Activated CD4-positive, alpha-beta T cell treated with anti-CD3 and anti-CD28 coated beads, Interleukin-2, amount 50 U/mL, for 24 hours (primary cell): ENCODE measurements at places on chromosomes 13 and 19.

GRCh38 chr13:52686376-52686775, 33.7 kb downstream of the SUGT1 start:
- DNase-seq: no peak

DNA sequence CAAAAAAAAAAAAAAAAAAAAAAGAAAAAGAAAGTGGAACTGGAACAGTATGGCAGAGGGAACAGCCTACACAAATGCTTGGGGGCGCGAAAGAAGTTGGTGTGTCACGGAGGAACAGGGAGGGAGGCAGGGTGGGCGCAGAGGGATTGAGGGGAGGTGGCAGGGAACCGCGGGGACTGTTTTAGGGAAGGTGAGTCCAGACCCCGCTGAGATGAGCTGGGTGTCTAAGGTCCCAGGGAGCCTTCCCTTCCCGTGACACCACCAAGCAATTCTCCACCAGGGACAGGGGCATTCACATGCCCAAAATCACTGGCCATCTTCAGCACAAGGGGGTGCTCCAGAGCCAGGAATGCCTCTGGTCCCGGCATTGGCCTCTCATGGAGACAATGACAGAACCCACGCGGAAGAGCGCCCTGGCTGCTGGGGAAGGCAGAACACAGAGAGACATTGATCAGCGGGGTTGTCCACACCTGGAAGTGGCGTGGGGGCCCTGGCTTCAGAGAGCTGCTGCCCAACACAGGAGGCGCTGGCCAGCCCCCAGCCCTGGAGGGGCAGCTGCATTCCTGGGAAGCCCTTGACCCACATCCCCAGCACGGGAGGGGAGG, 6.9 kb downstream of the PEAK3 start:
- no peak for DNase-seq

DNA sequence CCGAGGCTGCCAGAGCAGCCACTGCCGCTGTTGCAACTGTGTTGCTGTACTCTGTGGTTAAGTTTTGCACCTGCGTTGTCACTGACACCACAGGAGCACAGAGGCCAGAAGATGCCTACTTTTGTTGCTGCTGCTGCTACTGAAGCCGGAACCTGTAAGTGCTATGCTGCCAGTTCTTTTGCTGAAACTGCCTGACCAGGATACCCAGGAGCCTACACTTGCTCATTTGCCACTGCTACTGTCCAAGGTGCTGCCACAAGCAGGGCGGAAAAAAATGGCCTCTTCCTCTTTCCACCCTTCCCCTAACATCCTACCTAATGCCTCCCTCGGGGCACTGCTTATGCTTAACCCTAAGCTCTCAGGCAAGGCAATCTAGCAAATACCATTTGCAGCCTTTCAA, 29.0 kb upstream of the NBEA start:
- DNase-seq: no peak

GRCh38 chr19:35090506-35091214, 25.0 kb upstream of the FXYD3 start:
- peak; percentile 24 for DNase-seq

- DNase-seq: no peak
Measured at GRCh38 chr19:30118760-30119159, 176.7 kb downstream of the URI1 start.

DNA sequence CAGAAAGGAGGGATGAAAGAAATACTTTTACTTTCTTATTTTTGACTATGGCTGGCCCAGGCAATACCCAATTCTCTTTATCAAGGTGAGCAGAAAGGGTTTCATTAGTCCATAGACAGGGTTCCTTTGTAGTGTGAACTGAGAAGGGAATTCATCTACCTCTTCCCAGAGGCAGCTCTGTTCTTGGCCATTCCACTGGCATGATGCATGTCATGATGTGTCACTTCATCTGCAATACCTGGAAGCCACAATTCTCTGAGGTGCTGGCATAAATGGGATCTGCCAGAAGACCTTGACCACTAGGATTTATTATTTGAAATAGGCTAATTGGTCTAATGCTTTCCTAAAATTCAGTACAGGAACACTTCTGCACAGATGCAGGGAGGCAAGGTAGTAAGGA, 542.8 kb downstream of the RFC3 start:
- DNase-seq: no peak

- DNase-seq: no peak
Measured at GRCh38 chr13:23621316-23621645, 51.1 kb downstream of the TNFRSF19 start.

DNA sequence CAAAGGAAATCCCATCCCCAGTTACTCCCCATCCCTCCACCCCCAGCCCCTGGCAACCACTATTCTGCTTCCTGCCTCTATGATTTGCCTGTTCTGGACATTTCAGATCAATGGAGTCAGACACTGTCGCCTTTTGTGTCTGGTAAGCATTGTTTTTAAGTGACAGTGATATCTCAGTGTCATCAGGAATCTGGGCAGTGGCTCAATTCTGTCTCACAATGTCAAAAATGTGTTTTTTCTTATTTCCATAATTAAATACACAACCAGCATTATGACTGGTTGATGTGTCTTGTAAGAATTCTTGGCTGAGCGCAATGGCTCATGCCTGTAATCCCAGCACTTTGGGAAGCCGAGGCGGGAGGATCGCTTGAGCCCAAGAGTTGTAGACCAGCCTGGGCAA, 20.2 kb upstream of the PGLS start:
- DNase-seq: no peak

GRCh38 chr19:21603431-21604231, 98.2 kb downstream of the ZNF429 start:
- no peak for DNase-seq
